ENCODE measurements at places on chromosomes 3 and 15.

DNA sequence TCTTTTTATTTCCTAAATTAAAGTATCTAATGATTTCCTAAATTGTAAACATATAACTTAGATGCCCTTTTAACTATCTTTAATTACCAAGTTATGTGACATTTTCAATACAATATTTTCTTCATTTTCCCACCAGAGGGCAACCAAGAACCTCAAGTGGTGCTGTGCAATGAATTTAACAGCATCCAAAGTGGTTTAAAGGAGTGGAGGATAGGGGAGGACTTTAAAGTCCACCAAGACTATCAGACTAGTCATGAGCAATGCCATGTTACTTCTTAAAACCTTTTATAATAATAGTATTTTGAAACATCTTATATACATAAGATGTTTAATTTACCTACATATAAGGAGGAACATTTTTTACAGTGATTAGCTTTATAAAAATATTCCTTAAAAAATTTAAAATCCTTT, 74.4 kb downstream of the DLG1 start:
- ATAC-seq, result peak; percentile 80

- no peak for ATAC-seq
Observed at GRCh38 chr3:150594150-150594549, 9.0 kb upstream of the SELENOT start.

DNA sequence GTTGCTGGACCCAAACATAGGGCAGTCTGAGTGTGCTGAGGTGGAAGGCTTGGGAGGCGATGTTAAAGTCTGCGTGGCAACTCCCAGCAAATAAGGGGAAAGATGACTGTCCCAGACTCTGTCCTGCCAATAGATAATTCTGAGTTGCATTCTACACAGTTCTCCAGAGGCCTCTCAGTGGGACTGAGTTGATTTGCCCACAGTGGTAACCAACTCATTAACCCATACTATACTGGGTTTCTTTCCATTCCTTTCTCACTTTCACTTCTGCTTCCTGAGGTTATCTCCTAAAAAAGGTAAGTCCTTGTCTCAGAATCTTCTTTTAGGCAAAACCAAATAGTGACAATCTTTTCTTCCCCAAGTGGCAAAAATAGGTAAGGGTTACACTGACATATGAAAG, 549.9 kb upstream of the DPPA4 start:
- no peak for ATAC-seq

DNA sequence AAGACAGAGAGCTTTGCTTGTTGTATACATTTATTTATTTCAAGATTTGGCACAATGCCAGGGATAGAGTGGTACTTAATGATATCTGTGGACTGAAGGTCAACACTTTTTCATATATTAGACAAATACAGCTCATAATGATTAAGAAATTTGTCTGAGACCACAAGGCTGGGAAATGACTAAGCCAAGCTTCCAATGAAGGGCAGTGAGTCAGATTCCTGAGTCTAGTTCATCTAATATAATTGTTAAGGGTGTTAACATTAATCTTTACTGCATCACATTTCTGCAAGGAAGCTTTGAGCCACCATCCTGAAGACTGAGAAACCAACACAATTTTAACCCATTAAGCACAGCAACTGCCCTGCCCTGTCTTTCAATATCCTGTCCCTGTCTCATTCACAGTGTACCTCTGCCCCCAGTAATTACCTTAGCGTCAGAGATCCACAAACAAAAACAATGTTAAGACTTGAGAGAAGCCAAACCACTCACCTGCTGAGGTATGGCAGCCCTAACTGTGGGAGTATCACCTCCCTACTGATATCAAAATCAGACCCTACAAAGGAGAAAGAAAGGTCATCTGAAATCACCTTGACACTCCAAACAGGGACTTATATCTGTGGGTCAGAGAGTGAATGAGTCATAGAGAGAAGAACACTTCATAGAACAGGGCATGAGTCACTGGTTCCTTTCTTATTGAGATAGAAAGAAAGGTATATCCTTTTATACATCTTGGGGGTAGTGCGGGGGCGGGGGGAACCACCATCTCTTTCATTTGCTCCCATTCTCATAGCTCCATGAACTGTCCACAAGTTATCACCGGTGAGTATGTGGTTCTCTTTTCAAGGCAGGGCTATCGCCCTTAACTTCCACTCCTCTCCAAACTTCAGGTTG, 74.7 kb downstream of the MAGI1 start:
- peak; percentile 86 for ATAC-seq

- ATAC-seq, result peak; percentile 100
Observed at GRCh38 chr15:82159922-82160321, 102.6 kb downstream of the EFL1 start.

DNA sequence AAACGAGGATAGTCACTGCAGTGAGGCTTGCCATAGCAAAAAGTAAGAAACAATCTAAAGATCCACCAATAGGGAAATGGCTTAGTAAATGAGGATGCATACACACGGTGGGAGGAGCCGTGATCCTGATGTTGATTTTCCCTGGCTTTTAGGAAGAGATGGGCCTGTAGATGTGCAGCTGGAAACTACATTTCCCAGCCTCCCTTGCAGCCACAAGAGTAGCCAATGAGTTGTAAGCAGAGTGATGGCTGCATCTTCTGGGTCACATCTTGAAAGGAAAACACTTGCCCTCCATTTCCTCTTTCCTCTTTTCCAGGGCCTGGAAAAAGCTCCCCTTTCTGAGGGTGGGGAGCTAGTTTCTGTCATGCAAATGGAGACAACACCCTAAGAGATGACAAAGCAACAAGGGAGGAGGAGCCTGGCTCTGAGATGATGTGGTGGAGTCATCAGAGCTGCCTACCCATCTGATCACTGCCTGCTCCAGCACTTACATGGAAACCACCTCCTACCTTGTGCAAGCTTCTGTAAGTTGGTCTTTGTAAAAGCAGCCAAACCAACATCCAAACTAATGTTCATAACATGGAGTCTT, 139.1 kb downstream of the TLE3 start:
- peak; percentile 58 for ATAC-seq

DNA sequence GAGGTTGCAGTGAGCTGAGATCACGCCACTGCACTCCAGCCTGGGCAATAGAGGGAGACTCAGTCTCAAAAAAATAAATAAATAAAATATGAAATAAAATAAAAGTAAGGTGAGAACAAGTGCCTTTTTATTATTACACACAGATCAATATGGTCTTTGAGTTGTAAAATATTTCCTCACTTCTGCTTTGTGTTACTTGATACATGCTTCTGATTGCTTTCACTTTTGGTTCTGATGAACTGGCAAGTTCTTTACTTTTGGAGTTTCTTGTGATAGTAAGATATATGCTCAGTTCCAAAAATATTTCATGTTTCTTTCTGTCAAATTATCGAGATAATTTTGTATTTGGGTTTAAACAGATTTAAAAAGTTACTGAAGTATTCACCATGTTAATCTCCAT, 16.6 kb upstream of the GYG1 start:
- ATAC-seq, result no peak

- ATAC-seq, result no peak
Observed at GRCh38 chr3:9862391-9863057, 17.5 kb downstream of the CIDEC start.

DNA sequence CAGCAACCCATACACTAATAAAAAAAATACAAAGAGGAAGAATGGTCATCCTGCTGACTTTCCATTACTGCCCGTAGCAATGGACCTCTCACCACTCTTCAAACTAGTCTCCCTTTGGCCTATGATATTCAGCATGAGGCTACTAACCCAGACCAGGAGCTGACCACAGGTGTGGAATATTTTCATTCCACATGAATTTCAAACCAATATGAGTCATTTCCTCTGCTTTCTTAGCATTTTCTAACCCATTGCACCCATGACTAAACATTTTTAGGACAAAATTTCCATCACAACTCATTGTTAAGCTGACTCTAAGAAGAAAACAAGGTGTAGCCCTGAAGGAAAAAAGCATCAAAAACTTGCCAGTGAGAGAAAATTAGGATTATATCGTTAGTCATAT, 34.0 kb upstream of the ZPLD1 start:
- ATAC-seq, result peak; percentile 46

DNA sequence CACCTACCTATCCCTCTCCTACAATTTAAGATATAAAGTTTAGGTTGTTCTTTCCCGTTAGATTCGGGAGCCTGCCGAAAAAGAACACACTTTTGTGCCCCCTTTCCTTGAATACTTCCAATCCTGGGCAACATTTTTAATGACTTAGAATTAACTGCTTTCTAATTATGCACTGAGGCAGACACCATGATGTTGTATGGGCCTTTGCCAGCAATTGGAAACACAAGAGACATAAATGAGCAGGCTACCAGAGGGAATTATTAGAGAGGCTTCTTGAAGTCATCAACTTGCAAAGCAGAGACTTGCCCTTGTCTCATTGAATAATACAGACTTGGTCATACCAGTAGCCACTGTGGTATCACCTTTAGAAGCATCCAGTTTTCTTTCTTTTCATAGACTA, 96.8 kb downstream of the CDIN1 start:
- ATAC-seq, result no peak

DNA sequence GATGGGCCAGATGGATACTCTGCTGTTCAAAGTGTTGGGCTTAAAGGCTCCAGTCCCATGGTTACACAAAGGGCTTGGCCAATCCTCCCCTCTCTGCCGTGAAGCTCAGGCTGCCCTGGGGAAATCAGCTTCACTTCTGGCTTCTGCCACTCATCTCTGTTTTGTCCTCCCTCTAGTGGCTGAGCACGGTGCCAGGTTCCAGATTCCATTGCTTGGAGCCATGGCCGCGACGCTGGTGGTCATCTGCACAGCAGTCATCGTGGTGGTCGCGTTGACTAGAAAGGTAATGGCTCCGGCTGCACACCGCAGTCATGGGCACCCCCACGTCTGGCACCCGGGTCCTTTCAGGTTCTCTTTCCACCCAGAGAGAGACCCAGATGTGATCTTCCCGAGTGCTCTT, 5.6 kb downstream of the TIGIT start:
- ATAC-seq, result peak; percentile 92

DNA sequence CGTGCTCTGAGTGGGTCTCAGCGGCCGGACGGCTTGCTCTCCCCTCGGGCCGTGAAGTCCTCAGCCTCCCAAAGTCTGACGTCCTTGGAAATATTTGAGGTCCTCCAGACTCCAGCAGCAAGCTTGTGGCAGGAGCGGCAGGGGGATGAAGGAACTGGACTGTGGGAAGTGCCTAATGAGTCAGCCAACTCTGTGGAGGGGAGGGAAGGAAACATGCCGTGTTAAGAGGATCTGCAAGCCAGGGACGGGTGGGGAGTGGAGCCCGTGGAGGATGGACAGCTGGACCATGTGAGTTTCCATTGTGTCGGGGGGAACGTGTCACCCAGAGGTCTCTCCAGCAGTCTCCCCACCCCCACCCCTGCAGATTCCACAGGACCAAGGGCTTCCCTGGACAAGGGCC, 39.4 kb upstream of the IDH2 start:
- no peak for ATAC-seq

- ATAC-seq, result peak; percentile 54
Observed at GRCh38 chr3:99249627-99250026, 348.1 kb upstream of the DCBLD2 start.

GRCh38 chr3:128235207-128235926, 82.1 kb downstream of the EEFSEC start:
- peak; percentile 56 for ATAC-seq

- ATAC-seq, result no peak
Observed at GRCh38 chr15:31437686-31438085, 111.1 kb downstream of the KLF13 start.

GRCh38 chr3:126469479-126469878, 6.2 kb downstream of the ZXDC start:
- ATAC-seq, result no peak

DNA sequence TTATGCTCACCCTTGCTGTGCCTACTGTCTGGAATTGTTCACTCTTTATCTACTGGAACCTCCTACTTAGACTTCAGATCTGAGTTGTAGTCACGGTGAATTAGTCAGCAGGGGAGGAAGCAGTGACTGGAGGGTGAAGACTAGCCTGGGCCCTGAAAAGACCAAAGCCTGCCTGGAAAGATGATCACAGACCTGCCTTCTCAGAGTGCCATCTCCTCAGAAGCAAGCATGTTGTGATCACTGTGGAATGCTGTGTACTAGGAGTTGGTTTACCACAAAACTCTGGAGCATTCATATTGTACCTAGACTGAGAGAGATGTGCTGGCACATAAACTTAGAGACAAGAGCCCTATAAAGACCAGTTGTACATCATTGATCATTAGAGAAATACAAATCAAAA, 100.7 kb upstream of the SCN10A start:
- ATAC-seq, result no peak

DNA sequence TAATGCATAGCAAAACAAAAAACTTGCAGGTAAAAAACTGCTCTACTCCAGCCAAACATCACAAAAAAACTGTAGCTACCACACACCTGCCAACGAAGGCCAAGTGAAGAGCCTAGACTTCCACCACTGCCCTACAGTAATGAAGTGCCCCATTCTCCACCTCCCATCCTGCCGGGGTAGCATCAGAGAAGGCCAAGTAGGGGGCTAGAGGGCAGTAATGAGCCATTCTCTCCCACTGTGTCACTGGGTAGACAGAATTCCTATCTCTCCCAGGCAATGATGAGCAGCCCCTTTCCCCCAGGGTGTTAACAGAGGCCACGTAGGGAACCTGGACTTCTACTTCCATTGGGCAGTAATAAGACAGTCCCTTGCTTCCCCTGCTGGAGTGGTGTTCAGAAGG, 9.5 kb downstream of the SEC22C start:
- ATAC-seq, result peak; percentile 98

DNA sequence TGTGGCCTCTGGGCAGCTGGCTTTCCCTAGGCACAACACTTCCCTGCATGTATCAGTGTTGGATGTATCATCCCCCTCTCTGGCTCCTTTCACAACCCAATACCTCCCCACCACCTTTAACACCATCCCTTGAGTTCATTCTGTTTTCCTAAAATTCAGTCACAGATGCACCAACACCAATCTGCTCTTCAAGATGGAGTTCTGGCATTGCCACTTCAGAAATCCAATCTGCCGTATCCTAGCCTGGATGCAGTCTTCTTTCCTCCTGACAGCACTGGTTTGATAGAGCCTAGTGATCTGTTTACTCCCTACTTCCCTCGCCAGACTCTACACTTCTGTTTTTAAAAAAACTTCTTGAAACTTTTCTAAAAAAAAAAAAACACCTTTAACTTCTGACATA, 21.7 kb downstream of the PXYLP1 start:
- ATAC-seq, result no peak

DNA sequence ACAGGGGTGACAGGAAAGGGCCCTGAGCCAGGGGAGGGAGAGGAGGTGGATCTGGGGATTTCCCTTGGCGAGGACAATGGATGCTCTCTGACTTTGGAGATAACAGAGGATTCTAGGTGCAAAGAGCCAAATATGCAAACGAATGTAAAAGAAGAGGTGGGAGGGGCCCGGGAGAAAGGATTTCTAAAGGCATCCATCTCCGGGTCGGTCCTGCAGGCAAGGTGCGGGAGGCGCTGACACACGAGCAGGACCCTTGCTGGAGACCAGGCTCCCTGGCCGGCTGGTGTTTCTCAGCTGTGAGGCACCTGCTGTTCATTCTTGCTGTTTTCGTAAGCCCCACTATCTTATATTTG, 115.2 kb upstream of the TLE3 start:
- ATAC-seq, result no peak

Data from SK-N-SH treated with all-trans-retinoic acid at 6 μM for 48 hours (cell line).